ENCODE measurements at places on chromosomes 16 and 17.

GRCh38 chr16:83967838-83968305, at the start of gene NECAB2:
Gene NECAB2 (plus strand): TSS chr16:83968244. CDS start chr16:83968649, 405 bp downstream.
- DNase-seq = peak; percentile 56

GRCh38 chr17:1390432-1391367, 9.3 kb downstream of the YWHAE start:
- no peak for DNase-seq

- DNase-seq = no peak
Measured at GRCh38 chr16:27199736-27200135, 3.6 kb upstream of the KDM8 start.

GRCh38 chr16:75380870-75381269, 52.4 kb downstream of the CFDP1 start:
- DNase-seq = no peak

GRCh38 chr16:2515180-2515851, 1.6 kb downstream of the ATP6V0C start:
- no peak for DNase-seq

DNA sequence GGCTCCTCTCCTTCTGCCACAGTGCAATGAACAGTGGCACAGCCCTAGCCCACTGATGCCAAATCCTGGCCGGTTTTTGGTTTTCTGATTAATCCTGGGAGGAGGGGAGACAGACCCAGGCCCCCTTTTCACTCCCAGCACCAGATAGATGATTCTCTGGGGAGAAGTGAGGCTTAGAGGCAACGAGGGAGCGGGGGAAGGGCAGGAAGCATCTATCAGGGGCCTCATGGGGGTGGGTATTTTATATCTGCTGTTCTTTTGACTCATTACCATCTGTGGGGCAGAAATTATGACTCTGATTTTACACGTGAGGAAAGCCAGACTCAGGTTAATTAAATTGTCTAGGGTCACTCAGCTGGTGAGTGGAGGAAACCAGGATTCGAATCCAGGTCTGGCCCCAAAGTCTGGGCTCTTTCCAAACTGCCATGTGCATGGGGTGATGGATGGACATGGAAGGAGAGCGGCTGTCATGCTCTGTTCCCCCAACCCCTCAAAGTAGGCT, 79.4 kb downstream of the MRM1 start:
- DNase-seq = no peak

DNA sequence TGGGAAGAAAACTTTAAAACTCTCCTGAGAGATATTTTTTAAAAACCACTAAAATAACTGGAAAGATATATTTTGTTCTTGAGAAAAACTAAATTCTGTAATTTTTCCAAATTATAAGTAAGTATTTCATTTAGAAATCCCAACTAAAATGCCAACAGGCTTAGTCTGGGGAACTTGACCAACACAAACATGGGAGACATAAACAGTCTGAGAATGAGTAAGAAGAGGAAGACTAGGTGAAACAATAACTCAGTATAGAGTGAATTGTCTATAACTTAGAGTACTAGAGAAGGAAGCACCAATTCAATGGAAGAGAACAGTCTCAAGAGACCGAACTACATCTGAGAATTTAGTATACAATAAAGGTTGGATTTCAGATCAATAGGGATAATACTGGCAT, 2.9 kb downstream of the CMTM1 start:
- DNase-seq = no peak

DNA sequence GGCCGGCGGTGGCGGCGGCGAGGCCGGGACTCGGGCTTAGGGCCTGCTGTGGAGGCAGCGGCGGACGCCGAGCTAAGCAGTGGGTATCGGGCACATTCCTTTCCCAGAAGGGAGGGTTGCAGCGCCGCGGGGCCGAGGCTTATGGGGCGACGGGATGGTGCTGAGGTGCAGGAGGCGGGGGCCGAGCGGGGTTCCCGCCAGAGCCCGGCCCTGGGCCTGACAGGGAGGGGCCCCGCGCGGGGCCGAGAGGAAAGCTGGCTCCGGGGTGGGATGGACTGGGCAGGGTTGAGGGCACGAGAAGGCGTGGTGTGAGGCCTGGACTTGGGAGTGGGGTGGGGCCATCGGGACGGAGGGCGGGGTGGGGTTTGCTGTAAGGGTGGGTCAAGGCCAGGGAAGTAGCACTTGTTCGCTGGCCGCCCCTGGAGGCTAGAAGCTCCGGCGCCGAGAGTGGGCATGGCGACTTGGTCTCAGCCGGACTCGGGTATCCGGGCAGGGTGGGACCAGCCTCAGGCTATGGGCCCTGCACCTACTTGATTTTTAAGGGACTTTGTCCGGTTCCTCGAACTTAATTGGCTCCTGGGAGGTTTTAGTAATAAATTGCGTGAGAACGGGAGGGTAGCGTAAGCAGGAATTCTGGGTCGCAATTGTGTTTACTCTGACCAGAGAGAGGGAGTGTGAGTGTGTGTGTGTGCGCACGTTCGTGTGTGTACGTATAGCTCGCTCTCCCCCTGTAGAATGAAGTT, 396 bp downstream of the NFE2L1 start:
- peak; percentile 87 for DNase-seq

- DNase-seq = no peak
Measured at GRCh38 chr17:18851201-18851600, 6.7 kb upstream of the PRPSAP2 start.

Data from NCI-H82 (cell line).